Dorsolateral prefrontal cortex (tissue), 122 donors: ENCODE measurements at places on chromosomes 1 and 21. TPM values are rescaled to one million over a fixed set of nuclear protein-coding genes. Genes with fewer than 3 reads are reported as not detected.

The NUDT4B gene
- total RNA-seq: not detected

The LYPD8 gene
- 10.6 TPM for total RNA-seq

- DNase-seq: no peak
Measured at GRCh38 chr1:67159233-67159632, 7.0 kb upstream of the IL23R start.

DNA sequence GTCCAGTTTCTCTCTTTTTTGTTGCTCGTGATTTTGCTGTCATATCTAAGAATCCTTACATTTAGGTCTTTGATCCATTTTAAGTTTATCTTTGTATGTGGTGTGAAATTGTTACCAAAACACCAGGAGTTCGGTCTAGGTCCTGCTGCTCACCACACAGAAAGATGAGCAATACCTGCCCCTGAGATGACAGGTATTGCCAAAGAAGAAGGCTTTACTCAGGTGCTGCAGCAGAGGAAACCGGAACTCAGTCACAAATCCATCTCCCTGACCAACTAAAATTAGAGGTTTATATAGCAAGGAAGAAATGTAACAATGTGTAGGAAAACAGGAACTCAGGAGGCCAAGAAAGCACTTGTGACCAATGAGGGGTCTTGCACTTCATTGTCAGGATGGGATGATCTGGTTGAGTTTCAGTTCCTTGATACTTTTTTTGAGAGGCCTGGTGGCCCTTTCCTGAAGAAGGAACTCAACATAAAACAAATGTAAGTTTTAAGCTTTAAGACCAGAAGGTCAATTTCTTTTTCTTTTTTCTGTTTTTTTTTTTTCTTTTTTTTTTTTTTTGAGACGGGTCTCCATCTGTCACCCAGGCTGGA lies 16.5 kb upstream of the SETDB1 start:
- no peak for DNase-seq

The NEXN gene
- 4.9 TPM for total RNA-seq

DNA sequence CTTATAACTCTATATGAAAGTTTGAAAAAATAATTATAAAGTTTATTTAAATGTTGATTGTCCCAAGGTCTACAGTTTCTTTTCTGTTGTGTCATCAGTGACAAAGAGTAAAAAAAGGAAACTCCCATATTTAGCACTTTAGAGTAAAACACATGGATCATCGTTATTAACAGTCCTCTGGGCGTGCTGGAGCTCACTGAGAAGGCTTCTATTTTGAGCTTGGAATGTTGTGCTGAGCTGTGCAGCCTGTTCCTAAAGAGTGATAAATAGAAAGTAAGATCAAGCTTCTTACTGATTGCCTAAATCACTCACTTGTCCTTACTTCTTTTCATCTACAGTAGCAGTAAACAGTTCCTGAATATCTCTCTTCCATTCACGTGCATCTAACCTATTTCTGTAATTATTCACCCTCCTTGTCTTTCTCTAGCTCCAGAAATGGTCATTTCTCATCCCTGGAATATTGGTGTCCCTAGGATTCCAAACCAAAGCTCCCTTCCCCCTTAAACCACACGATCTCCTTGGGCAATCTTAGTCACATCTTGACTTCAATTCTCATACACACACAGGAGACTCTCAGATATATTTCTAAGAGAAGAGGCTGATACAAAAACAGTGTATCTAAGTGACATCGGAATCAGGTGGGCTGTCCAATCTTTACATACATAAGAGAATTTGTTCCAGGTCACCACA lies 11.9 kb downstream of the GBP5 start:
- DNase-seq: no peak

DNA sequence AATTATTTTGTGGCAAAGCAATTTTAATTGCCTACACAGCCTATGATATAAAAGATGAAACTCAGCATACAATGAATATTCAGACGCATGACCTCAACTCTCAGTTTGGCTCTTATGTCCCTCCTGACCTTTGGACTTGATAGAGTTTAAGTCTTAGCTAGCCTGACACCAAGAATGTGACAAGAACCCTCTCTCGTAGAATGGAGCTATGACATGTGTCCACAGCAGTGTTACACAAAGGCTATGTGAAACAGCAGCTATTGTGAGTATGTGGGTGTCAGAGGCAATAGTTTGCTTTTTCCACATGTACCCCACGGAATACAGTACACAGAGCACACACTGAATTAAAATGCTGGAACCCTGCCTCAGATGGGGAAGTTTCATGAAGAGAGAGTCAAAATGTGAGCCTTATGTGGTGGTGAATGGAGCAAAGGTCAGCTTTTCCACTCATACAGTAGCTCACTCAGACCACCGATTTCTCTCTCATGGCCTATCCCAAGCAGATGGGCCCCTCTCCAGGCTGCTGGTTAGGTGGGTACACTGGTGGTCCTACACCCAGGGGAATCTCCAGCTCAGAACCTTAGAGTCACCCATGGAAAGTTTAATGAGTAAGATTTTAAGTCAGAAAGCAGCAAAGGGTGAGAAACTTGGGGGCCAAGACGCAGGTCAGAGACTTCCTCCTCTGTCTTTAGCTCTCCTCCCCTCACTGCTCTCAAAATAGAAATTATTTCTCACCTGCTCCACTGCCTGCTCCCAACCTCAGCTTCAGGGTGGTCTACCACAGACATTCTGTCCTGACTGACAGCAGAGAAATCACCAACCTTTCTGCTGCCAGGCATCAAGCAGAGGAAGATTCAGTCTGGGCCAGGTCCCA lies 10.1 kb upstream of the XCL2 start:
- no peak for DNase-seq

The CAPN9 gene
- not detected for total RNA-seq

The PTGFR gene
- total RNA-seq: 0.47 TPM

The NHLH1 gene
- total RNA-seq: 0.80 TPM

The TMPRSS15 gene
- not detected for total RNA-seq

The TDRD5 gene
- 1.1 TPM for total RNA-seq

DNA sequence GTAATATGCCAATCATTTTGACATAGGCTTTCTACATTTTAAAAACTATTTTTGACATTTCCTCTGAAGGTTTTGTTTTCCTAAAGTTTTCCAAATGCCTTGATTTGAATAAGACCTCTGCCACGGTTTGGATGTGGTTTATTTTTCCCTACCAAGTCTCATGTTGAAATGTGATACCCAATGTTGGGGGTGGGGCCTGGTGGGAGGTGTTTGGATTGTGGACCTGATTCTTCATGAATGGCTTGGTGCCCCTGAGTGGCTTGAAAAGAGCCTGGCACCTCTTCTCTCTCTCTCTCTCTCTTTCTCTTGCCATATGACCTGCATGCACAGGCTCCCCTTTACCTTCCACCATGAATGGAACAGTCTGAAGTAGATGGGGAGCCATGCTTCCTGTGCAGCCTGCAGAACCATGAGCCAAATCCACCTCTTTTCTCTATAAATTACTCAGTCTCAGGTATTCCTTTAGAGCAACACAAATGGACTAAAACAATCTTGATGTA lies 14.8 kb downstream of the MMEL1 start:
- DNase-seq: no peak

DNA sequence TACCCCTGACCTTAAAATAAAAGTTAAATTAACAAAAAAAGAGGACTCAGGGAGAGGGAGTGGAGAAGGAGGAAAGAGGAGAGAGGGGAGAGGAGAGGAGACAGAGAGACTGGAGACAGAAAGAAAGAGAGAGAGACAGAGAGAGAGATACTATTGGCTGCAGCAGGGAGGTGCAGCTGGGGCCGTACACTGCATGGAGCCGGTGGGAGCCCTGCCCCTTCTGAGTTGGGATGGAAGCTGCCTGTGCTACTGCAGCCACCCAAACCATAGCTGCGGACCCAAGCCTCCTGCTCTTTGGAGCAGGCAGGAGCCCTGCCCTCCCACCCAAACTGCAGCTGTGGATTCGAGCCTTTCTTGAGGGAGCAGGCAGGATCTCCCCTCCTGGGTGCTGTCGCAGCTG lies 32.7 kb upstream of the HP1BP3 start:
- no peak for DNase-seq

DNA sequence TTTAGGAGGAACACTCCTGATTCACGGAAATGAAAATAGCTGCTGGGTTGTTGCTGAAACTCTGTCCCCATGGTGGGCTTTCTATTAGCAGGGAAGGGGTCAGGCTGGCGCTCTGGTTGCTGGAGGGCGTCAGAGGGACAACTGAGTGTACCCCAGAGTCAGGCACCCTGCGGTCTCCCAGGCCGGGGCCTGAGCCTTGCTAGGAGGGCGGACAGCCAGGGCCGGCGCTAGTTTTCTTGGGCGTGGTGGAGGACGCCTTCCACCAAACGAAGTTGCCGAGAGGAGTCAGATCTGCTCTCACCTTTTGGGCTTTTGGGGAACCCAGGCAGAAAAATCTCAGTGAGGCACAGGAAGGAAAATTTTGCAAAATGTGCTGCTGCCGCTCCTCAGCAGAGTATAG lies 54.8 kb downstream of the NGF start:
- DNase-seq: no peak

GRCh38 chr21:43971201-43971991 lies 40.7 kb upstream of the TRAPPC10 start:
- no peak for DNase-seq

DNA sequence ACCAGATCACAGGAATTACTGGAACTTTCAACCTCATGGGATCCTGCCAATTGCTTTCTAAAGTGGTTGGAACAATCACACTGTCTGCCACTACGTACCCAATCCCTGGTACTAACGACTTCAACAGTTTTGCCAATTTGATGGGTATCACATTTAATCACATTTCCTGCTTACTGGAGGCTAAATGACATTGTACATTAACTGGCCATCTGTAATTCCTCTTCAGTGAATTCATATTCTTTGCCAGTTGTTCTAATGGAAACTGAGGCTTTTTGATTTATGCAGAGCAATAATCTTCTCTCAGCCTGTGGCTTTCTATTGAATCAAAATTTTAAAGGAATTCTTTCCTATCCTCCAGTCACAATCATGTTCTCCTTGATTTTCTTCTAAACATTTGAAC lies 38.2 kb downstream of the LGALS8 start:
- no peak for DNase-seq

- no peak for DNase-seq
Measured at GRCh38 chr21:18387994-18388393, 15.6 kb downstream of the TMPRSS15 start.

DNA sequence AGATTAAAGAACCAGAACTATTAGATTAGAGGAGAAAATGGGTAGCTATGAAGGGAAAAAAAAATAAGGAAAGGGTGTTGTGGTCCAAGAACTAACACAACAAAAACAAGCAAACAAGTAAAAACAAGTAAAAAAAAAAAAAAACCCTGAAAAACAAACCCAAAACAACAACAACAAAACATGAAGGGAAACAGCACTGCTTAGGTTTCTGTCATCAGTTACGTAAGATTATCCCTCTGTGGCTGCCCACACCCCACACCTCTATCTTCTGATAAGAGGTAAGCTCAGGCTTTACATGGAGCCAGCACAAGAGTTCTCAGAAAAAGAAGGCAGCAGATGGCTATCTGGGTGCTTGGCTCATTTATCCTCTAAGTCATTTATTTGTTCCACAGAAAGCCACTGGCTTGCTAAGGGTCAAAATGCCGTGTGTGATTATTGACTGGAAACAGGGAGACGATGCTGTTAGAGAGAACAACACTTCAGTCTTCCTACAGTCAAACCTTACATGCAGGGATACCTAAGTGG lies 57.5 kb downstream of the KIAA0319L start:
- DNase-seq: no peak

GRCh38 chr1:18539171-18539570 lies 58.4 kb downstream of the KLHDC7A start:
- no peak for DNase-seq

GRCh38 chr1:65940126-65940525 lies 147.4 kb downstream of the PDE4B start:
- DNase-seq: no peak

GRCh38 chr1:208510192-208510952 lies 266.2 kb upstream of the PLXNA2 start:
- no peak for DNase-seq

DNA sequence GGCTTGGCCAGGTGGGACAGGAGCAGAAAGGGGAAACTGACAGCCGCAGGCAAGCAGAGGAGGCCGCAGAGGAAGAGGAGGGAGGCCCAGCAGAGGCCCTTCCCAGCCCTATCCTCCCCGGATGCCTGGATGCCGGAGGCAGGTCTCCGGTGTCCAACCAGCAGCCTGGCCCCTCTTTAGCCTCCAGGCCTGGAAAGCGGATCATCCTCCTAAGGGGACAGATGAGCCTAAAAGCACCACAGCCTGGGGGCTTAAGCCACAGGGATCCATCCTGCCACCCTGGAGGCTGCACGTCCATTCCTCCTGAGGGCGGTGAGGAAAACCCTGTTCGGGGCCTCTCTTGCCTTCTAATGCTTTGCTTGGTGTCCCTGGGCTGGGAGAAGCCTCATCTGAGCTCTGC lies 334.1 kb upstream of the VAMP3 start:
- DNase-seq: no peak

DNA sequence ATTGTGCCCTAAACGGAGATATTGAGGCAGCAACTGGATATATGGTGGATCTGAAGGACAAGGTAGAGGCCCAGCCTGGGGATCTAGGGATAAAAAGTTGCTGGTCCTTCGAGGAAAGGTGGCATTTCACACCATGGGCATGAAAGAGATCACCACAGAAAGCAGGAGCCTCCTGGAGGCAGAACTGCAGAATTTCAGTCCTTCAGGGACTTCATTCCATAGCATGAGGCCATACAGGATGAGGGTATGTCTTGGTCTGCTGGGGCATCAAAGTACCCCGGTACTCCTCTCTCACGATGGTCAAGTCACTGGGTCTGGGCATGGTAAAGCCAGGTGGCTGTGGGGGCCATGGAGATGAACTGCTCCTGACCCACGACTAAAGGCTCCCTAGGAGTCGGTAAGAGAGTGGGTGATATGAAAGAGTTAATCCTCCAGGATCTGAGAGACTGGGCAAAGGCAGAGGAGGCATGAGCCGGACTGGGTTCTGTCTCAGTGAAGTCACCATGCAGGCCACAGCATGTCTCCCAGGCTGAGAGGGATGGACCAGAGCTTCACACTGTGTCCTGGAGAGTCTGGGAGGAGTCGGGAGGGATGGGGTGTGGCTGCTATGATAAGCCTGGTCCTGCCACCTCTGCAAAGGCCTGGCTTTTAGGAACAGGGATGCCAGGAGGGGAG lies 5.8 kb upstream of the SPRR5 start:
- no peak for DNase-seq

DNA sequence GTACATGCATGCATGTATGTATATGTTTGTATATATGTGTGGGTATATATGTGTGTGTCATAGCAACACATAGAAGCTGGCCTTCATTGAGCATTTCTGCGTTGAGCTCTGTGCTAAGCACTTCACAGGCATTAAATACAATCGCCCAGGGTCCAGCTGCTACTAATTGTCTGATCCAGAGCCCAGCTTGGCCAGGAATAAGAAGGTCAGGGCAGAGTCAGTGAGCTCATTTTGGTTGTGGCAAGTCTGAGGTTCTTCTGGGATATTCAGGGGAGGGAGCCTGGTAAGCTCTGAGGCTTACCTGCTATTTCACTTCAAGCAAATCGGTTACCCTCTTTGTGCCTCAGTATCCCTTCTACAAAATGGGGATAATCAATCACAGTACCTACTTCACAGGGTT lies 59.6 kb downstream of the FOXO6 start:
- DNase-seq: no peak

GRCh38 chr1:192888574-192888973 lies 79.7 kb downstream of the RGS2 start:
- no peak for DNase-seq

The ZSWIM5 gene
- 8.9 TPM for total RNA-seq
